Activated T-helper 2 cell treated with anti-CD3 and anti-CD28 coated beads, Interferon-gamma antibody, Interleukin-2, Interleukin-4, amounts not matched to agents 10 μg/mL and 5 μg/mL and 100 μg/mL, durations not matched to agents 14 hours and 24 hours and 36 hours (primary cell): ENCODE measurements at places on chromosomes 12 and 14. TPM values are rescaled to one million over a fixed set of nuclear protein-coding genes. Genes with fewer than 3 reads are reported as not detected.

GRCh38 chr14:101126731-101127130, 223.2 kb upstream of the RTL1 start:
- peak; percentile 3 for DNase-seq

DNA sequence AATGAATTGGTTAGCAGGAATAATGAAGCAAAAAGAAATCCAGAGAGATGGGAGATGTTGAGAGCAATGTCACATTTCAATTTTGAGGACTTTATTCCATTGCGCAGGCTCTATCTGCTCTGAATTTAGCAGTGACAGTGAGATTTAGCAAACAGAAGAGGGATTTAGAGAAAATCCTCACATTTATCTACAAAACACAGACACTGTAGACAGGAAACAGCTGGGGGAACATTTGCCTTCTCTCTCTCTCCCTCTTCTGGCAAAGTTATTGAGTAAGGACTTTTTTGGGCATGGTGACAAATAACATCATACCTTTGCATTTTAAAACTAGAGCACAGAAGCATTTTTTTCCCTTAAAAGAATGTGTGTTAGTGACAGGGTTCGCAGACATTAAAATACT, at the start of gene IGF1:
Gene IGF1 (minus strand): TSS at position 158 of the 400 bp plus-strand sequence. CDS start 182 bp downstream, outside the sequence.
- no peak for DNase-seq

DNA sequence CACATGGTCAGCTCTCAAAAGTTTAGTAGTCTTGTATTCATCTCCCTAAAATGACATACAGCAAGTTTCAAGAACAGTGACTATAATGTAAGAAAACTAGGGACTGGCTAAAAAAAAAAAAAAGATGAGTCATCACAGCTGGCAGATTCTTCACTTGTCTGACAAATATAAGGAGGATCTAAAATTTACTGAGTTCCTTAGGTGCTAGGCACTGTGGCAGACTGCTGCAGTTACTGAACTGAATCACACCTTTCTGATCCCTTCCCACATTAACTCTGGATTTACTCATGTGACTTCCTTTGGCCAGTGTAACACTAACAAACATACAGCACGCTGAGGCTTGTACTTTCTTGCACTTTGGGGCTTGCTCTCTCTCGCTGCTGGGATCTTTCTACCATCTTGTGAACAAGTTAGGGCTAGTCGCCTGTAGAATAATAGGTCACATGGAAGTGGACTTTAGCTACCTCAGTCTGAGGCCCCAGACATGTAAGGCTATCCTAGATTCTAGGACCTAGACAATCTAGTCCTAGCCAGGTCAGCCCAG, 32.1 kb downstream of the BAZ1A start:
- DNase-seq: no peak

DNA sequence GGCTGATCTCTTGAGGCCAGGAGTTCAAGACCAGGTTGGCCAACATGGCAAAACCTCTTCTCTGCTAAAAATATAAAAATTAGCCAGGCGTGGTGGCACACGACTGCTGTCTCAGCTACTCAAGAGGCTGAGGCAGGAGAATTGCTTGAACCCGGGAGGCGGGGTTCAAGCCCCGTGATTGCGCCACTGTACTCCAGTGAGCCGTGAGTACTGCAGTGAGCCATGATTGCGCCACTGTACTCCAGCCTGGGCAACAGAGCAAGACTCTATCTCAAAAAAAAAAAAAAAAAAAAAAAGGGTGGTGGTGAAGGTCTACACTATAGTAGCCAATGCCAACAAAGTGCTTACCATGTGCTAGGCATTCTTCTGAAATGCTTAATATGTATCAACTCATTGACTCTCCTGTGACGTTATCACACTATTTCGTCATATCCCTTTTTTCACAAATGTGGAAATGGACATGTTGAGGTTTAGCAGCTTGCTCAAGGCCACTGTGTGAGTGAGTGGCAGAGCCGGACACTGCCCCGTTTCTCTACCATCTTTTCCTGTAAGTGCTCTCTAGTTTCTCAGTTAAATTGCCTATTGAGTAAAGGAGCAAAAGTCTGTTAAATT, 59.6 kb downstream of the GNS start:
- no peak for DNase-seq

DNA sequence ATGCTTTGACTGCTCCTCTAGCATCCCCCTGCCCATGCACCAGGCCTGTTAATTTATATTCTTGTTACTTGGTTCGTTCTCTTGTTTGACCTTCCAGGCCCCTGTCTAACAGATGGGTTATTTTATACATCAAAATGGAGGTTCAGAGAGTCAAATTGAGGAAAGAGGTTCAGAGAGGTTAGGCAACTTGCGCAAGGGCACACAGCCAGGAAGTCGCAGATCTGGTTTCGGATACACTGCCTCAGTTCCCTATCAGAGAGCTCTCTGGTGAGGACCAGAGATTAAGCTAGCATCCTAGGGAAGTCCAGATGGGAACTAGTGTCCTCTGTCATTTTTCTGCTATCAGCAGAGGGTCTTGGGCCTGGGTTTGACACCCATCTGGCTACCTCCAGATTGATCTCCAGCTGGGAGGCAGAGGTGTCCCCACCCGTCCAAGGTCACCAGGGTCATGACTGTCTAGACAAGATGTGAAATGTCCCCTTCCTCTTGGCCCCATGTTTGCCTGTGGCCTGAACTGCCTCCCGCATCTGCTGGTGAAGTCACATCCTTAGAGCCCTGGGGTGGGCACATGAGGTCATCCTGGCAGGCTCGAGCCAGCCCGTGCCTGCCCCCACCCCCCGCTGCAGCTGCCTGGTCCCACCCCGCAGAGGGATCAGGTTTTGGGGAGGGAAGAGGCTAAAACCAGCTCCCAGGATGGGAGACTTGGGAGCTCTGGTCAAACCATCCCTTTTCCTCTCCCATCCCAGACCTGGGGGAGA, 84.3 kb upstream of the NCOR2 start:
- DNase-seq: no peak

DNA sequence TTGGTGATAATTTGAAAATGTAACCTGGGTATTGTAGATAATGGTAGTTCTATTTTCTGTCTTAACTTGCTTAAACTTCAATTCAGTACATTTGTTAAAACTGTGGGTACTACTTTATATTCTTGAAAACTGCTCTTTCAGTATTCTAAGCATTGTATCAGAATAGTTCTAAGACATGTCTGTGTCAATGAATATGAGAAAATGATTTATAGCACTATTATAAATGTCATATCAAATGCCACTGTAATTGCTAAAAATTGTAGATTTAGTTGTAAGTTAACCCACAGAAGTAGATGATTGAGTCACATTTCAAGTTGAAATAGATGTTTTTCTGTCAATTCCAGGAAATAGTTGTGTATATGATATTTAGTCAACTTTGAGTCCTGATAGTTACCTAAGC, 2.4 kb downstream of the NAA30 start:
- DNase-seq: no peak

DNA sequence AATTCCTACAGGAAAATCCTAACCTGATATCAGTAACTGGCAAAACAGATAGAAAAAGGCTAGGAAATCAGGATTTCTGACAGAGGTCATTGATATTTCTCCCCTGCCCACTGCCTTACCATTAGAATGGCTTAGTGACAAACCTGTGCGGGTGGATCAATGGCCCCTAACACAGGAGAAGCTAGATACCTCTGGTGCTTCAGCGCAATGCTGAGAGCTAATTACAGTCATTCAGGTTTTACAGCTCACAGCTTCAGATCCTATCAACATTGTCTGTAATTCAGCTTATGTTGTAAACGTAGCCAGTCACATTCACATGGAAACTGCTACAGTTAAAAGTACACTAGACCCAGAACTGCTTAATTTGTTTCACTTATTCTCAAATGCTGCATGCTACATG, 17.4 kb upstream of the SLC10A1 start:
- DNase-seq: no peak

The GALNT6 gene
- total RNA-seq: 19.9 and 22.7 TPM in 2 replicates

The NEMF gene
- total RNA-seq: 75.0 and 81.0 TPM in 2 replicates

The ANKLE2 gene
- 143 and 152 TPM in 2 replicates for total RNA-seq

The CRADD gene
- total RNA-seq: 10.2 and 10.7 TPM in 2 replicates

The MYF5 gene
- not detected in 2 replicates for total RNA-seq

The LTB4R2 gene
- 7.9 and 9.5 TPM in 2 replicates for total RNA-seq
